ENCODE measurements at places on chromosomes 2 and 18.
A peak's percentile ranks its signal among the peaks of the same experiment; 100 is the strongest.

DNA sequence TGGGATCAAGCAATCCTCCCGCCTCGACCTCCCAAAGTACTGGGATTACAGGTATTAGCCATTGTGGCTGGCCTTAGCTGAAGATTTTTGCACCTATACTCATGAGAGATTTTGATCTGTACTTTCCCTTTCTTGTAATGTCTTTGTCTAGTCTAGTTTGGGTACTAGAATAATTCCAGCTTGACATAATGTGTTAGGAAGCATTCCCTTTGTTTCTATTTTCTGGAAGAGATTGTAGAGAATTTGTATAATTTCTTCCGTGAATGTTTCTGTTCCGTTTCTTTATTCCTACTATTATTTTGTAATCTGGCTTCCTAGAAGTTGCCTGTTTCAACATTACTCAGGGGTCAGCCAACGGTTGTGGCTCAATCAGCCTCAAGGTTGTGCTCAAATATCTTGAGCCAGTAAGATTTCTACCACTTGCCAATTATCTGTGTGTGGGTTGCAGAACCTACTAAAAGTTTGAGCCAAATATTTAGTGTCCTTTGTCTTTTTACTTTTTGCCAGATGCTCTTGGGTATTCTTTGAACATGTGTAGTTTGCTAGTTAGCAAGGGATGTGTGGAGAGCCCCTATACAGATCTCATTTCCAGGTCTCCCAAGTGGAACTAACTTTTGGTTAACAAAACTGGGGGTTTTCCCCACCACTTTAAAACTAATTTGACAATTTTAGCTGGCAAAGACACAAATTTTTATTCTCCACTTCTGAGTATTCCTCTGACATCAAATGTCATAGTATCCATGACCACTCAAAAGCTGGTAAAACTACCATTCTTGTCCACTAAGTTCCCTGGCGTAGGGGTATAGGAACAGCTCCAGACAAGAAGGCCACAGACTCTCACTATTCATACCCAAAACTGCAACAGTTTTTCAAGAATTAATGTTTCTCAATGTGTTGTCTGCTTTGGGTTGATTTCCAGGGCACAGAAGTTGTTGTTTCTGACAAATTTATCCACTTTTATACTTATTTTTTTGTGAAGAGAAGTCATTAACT, 42.8 kb upstream of the BAZ2B start:
- no peak for DNase-seq

DNA sequence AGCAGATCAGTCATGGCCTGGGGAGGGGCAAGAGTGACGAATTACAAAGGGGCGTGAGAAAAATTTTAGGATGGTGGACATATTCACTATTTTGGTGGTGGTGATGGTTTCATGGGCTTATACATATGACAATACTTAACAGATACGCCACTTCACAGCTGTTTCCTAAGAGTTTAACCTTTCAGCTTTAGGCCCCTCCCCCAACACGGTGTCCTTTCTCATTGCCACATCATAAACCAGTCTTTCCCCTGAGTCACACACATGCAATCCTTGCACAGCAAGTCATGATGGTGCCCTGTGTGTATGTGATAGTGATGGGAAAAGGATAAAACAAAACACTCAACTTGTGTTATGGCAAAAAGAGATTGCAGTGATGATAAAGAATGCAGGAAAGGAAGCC, 47.6 kb upstream of the IL1R1 start:
- no peak for DNase-seq

GRCh38 chr18:4450065-4450658, 4.9 kb downstream of the DLGAP1 start:
- peak; percentile 51 for DNase-seq

DNA sequence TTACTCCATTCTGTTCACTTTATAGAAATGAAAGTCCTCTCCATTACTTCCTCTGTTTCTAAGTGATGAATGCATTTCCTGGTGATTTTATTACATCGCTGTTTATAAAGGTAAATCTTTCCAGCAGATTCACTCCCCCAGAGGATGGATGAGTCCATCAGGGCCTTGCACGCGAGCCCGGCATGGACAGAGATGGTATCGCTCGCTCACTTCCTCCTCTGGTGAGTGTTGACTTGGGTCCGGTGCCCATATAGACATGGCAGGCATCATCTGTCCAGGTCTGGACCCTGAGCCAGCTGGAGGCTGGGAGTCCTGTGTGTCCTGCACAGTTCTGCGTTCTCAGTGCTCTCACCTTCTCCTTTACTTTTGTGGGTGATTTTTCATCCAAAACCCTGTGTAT, 733.6 kb upstream of the SALL3 start:
- DNase-seq: no peak

DNA sequence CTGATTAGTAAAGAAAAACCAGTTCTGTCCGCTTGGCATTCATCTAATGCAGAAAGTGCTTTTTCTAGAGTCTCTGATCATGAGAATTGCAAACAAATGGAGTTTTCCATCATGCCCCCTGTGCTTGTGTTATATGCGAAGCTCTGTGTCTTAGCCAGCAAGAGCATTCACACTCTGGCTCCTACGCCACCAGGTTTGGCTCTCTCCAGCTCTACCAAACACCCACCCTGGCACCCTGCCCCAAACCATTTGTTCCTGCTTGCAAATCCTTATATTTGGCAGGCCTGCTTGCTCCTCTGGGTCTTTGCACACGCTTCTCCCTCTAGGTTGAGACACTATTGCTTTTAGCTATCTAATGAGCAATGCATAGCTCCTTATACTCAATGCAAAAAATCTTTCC, 204.1 kb upstream of the CYRIA start:
- DNase-seq: no peak

DNA sequence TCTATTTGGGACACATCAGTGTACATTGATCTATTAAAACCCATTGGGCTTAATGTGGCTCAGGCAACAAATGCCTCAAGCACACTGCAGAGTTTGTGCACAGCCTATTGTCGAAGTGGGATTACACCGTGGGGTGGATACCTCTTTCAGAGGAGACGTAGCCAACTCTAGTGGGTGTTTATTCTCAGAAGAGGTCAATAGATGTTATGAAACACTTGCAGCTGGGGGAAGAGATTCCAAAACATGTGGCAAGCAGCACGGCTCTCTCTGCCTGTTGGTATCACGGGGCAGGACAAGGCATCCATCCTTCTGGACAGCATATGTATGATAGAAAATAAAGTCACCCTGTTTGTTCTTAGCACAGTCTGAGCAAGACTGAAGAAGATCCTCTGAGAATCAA, 121.4 kb upstream of the COPS8 start:
- DNase-seq: no peak

GRCh38 chr18:62828091-62828640, 112.8 kb downstream of the PHLPP1 start:
- peak; percentile 52 for DNase-seq

- DNase-seq: no peak
Observed at GRCh38 chr2:212646698-212647366, 108.2 kb upstream of the ERBB4 start.

DNA sequence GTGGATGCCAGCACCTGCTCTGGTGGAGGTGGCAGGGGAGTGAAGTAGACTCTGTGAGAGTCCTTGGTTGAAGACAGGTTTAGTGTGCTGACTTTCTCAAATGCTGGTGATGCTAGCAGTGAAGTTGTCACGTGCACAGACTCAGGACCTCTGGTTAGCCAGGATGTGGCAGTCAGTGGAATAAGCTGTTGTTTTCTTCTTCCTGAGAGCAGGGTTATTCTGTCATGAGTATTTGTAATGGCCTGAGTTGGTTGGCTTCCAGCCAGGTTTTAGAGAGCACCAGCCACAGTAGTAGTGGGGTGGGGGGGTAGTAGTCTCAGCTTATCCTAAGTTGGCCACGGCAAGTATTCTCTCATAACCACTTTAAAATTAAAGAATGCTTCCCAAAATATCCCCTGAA, 238.5 kb upstream of the FBXO11 start:
- no peak for DNase-seq

DNA sequence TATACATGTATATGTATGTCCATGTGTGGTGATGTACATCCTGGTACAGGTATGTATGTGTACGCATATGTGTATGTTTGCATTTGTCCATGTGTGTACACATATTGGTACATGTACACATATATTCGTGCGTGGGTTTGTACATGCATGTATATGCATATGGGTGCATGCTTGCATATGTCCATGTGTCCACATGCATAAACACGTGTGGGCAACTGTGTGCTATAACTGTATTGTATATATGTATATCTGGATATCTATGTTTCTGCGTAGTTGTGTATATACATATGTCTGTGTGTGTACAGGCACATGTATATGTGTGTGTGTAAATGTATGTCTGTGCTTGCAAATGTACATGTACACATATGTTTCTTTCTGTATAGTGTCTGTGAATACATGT, 858.5 kb downstream of the CNTNAP5 start:
- DNase-seq: no peak

- DNase-seq: peak; percentile 0
Observed at GRCh38 chr2:90069290-90069894, 1377.9 kb downstream of the RPIA start.

DNA sequence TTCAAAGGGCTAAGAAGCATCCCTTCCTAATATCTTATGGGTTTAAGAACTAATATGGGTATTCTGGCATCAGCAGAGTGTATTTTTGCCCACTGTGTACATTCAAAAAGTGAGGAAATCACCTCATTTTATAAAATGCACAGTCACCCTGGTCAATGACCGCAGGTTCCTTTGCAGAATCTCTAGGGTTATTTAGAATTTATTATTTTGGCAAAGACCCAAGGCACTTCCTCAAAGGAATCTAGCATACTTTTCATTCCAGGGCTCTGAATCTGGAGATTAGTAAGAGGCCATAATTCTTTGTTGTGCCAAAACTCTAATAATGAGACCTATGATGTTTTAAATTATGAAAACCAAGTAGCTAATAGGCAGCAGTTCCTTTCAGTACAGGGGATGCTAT, 27.2 kb upstream of the CDH2 start:
- DNase-seq: peak; percentile 6

DNA sequence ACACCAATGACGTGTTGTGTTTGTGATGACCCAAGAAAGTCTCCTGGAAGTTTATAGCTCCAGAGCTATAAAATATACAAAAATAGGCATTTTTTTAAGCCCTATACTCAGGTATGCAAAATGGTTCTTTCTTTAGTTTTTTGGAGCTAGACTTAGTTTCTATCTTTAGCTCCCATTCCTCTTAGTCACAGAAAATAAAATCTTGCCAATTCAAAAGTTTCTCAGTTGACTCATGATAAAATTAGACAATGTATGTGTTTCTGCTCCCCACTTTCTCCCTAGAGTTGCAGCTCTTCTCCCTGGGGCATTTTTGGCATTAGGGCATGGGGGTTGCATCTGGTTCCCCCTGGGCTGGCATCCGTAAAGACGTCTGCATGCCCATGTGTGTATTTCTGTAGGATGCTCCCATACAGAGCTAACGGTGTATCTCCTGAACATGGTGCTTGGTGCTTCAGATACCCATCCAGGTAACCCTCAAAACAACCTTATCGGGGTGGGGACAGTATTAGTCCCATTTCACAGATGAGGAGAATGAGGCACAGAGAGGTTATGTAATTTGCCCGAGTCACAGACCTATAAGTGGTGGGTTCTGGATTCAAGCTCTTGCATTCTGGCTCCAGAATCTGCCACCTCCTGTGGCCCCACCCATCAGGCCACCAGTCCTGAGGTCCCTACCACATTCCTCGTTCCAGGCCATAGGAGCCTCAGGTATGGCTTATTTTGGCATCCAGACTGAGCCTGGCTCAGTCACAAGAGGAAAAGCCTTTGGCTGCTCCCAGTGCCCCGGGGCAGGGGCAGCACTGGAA, 43.1 kb upstream of the ASAP2 start:
- DNase-seq: no peak

DNA sequence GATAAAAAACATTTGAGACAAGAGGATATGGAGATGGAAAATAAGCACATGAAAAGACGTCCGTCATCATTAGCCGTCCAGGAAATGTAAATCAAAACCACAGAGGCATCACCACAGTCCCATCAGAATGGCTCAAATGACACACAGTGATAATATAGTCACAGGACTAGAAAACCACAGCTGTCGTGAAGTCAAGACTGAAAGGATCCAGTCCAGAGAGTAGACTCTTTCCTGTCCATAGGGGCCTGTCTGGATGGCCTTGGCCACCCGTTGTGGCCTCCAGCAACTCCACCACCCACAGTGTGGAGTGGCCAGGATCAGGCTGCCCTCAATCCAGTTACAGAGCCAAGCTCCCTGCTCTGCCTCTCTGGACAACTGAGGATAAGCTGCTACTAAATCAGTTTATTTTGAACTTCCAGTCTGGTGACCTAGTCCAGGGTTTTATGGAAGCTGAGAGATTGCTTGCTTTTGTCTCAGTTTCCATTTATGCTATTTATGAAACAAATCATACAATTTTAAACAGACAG, 60.4 kb downstream of the RHOB start:
- DNase-seq: no peak

GRCh38 chr18:77199707-77200106, 49.9 kb upstream of the GALR1 start:
- no peak for DNase-seq

GRCh38 chr18:6719910-6720683, 9.4 kb upstream of the ARHGAP28 start:
- no peak for DNase-seq

- DNase-seq: peak; percentile 29
Observed at GRCh38 chr2:132651115-132652045, 18.6 kb downstream of the LYPD1 start.

GRCh38 chr2:75100011-75100800, 99.1 kb downstream of the TACR1 start:
- DNase-seq: peak; percentile 86

GRCh38 chr2:44490726-44491125, 129.0 kb downstream of the CAMKMT start:
- DNase-seq: no peak

DNA sequence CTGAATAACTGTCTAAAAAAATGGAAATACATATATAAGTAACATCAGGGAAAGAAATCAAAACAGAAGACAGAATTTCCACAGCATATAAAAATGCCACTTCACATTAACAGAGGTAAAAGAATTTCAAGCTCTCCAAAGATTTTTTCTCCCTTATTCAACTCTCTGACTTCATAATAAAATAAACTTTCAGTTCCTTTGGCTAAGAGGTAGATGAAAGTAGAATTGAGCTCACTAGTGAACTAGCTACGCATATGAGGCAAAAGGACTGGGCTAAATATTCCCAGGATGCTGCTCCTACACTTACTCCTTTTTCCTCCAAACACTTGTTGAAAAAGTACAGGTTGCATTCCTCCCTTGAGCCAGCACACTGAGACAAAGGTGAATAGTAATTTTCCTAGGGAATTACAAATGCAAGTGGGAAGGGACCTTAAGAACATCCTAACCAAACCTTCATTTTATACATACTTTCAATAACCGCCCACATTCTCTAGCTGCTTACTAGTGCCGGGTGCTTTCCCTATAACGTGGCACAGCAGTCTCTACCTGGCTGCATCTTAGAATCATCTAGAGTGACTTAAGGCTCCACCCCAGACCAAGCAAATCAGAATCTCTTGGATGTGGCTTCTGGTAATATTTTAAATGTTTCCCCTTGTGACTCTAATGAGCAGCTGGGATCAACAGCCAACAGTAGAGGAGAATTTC, 136.6 kb downstream of the MTCL1 start:
- no peak for DNase-seq

GRCh38 chr2:160278879-160279177, 78.8 kb upstream of the ITGB6 start:
- peak; percentile 45 for DNase-seq

Data from foreskin melanocyte (primary cell).